Kidney (tissue), 22 donors: ENCODE measurements at places on chromosomes 6 and 20. TPM values are rescaled to one million over a fixed set of nuclear protein-coding genes. Genes with fewer than 3 reads are reported as not detected.

Gene CFAP61
- 2.6 TPM for total RNA-seq

- H3K4me3 ChIP-seq, result no peak overlapping the region
- no peaks in the 10 kb centered on the region for H3K36me3 ChIP-seq
- no peak overlapping the region for H3K27ac ChIP-seq
- H3K27me3 ChIP-seq, result no peaks in the 10 kb centered on the region
- no peak for DNase-seq
Measured at GRCh38 chr6:16127471-16127870, 1.4 kb upstream of the MYLIP start.

GRCh38 chr6:157912326-157912725, 69.3 kb upstream of the SYNJ2 start:
- no peak overlapping the region for H3K4me3 ChIP-seq
- H3K27me3 ChIP-seq, result no peaks in the 10 kb centered on the region
- H3K4me1 ChIP-seq, result no peaks in the 10 kb centered on the region
- H3K36me3 ChIP-seq, result peaks cover 9% of the 10 kb centered on the region

DNA sequence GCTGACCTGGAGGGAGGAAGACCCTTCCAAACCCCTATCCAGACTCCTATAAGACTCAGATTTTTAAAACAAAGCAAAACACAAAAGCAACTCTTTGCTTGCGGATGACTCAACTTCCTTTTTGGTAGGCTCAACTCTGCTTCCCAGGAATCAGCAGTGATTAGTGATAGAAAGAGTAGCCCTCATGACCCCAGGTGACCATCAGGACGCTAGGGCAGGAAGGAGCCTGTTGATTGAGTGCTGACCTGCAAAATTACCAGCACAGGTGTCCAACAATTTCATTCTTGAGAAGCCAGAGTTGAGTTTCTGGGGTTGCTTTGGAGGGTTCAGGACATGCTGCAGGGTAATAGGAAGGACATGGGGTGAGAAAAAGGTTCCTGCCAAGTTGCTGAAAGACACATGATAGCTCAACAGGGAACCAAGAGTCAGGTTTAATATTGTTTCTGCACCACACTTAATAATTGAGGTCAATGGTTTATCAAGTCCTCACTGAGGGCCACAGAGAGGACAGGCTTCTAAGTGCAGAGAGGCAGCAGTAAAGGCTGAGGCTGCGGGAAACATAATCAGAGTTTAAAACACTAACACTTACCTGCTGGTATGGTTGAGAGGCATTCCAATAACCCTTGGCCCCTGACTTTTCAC, 67.4 kb upstream of the BMP2 start:
- H3K27me3 ChIP-seq, result no peaks in the 10 kb centered on the region
- H3K4me1 ChIP-seq, result peaks cover 7% of the 10 kb centered on the region
- DNase-seq, result no peak
- no peak overlapping the region for H3K4me3 ChIP-seq
- no peak overlapping the region for H3K27ac ChIP-seq

DNA sequence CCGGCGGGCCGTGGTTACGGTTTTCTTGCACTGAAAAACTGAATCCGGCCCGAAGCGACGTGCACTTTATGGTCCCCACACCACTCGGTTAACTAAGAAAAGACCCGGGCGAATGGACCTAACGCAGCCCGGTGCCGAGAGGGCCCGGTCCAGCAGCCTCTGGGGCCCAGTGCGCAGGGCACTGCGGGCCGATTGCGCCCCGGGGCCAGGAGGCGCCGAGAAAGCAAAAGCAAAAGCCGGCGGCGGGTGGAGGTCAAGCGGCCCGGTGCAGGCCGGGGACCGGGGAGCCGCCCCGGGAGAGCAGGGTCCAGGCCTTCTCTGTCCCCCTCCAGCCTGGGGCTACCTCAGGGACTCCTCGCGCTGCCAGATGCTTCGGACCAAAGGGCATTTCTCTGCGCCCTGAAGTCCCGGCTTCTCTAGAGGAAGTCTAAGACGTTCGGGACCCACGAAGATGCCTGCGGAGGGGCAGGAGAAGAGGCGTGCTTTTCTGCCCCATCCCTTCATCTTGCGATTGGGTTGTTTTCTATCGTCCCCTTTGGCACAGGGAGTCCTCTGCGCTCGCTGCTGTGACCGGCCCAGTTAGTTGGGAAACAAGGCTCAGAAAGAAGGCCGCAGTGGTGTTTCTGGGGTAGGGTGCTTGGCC, 4.4 kb downstream of the FOXF2 start:
- peak overlapping the region; percentile 21 for H3K4me3 ChIP-seq
- H3K36me3 ChIP-seq, result no peaks in the 10 kb centered on the region
- no peak for DNase-seq
- no peak overlapping the region for H3K27ac ChIP-seq
- H3K4me1 ChIP-seq, result no peaks in the 10 kb centered on the region
